Kidney (tissue), 22 donors: ENCODE measurements at places on chromosomes 11 and 22. TPM values are rescaled to one million over a fixed set of nuclear protein-coding genes. Genes with fewer than 3 reads are reported as not detected.

The SLC15A3 gene
- total RNA-seq: 27.0 TPM

The KCNC1 gene
- 0.03 TPM for total RNA-seq

- no peak for DNase-seq
These were observed 17.1 kb upstream of the TOLLIP start for GRCh38 chr11:1326435-1327063.

DNA sequence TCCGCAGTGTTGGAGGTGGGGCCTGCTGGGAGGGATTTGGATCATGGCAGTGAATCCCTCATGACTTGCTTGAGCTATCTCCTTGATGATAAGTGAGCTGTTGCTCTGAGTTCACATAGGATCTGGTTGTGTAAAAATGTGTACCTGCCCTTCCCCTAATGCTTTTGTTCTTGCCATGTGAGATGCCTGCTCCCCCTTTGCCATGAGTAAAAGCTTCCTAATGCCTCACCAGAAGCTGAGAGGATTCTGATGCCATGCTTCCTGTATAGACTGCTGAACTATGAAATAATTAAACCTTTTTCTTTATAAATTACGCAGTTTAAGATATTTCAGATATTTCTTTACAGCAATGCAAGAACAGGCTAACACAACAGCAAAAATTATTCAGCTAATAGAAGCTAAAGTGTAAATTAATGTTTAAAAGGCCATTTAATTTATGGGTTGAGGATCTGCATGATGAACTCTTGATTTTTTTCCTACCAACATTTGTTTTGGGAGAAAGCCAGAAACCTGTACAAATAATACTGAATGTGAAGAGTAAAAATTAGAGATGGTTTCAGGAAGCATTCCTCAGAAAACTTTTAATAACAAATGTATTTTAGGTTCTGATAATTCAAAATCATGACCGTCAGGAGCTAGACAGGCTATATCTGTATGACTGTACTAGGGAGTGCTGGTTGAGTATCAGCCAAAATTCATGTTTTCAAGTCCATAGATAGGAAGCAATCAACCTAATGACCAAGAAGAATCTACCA lies 177.5 kb upstream of the GRIA4 start:
- DNase-seq: no peak

The GALR3 gene
- total RNA-seq: not detected

DNA sequence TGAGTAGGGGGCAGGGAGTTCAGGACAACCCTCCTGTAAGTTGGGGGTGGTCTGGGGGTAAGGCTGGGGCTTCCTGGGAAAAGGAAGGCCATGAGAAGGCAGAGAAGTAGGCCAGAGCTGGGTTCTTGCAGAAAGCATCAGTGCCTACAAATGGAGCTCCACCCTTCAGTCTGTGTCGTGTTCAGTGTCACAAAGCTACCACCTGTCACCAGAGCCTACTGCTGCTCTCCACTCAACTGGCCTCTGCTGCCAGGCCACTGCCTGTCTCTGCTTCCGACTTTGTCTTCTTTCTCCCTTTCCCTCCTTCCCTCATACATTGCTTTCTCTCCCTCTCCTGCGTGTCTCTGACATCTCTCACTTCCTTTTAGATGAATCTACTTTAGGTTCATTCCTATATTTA lies 3.4 kb upstream of the WBP2NL start:
- DNase-seq: no peak

GRCh38 chr11:80993536-80993935 lies 1552.7 kb upstream of the TENM4 start:
- DNase-seq: no peak

DNA sequence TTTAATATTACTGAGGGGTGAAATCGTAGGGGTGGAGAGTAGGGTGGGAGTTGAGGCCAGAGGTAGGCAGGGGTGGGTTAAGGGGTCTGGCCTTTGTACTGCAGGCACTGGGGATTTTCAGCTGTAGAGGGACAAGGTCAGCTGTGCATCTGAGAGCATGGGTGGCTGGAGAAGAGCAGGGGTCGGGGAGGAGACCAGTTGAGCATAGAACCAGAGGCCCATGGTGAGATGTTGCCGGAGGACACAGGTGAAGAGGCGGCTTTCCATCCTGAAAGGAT lies 12.1 kb upstream of the CELSR1 start:
- no peak for DNase-seq

The DERL3 gene
- total RNA-seq: 24.7 TPM

The WDR74 gene
- 48.9 TPM for total RNA-seq

DNA sequence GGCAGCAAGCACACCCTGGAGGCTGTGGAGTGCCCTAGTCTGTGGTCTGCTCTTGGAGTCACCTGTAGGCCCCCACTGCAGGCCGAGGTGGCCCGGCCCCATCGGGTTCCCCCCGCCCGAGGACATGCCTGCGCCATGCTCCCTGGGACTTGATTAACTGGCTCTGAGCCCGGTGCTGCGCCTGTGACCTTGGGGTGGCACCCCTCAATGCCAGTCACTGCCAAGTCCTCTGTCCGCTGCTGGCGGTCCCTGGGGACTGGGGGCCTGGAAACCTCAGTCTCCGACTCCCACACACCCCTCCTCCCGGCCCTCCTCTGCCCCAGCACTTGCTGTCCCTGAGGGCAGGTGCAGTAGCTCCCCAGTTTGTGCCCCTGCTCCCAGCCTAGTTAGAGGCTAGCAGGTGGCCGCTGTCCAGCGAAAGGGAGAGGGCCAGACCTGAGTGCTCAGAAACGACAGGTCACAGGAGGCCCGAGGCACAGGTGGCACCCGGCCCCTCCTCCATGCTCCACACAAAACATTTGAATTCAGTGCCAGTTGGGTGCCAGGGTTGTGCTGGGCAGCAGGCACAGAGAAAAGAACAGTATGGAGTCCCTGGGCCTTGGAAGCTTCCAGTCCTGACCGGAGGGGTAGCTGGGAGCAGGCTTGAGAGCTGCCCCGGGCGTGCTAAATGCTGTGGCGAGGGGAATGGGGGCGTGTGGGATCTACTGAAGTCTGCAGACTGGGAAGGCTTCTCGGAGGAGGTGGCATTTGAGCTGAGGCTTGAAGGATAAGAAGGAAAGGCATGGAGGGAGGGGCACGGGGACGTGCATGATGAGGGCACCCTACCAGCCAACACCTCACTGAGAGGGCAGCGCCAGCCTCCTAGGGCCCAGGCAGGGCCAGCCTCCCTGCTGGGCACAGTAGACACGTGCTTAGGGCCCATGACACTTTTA lies 16.4 kb upstream of the FLRT1 start:
- DNase-seq: no peak

DNA sequence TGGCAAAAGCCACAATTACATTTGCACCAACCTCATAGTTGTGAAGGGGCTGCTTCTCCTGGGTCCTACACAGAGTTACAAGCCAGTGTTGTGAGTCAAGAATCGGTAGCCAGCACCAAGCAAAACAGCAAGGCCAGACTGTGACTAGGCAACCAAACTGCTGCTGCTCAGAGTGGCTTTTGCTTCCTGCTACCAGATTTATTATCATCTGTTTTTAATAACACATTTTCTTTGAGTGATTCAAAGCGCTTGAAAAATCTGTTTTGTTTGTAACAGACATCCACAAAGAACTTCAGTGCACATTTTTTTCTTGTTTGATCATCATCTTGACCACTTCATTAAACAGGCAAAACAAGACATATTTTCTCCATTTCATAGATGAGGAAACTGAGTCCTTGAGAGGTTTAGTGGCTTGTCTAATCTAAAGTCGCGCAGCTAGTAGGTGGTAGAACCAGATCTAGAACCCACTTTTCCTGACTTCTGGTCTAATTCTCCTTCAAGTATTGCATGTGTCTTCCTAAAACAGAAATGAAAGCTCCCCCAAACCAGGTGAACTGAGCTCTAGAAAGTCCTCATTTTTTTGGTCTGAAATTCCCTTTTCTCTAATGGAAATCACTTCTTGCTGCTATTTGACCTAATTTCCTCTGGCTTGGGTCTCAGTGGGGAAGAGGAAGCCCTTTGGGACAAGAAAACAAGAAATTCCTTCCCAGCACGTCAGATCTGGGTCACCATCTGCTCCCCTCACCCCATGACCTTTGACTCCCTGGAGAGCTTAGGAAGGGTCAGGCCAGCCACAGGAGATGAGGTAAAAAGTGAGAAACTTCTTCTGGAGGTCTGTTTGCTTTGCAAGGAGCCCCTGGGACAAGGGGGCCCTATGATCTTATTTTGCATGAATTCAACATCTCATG lies 39.9 kb downstream of the CWC15 start:
- peak; percentile 19 for DNase-seq

DNA sequence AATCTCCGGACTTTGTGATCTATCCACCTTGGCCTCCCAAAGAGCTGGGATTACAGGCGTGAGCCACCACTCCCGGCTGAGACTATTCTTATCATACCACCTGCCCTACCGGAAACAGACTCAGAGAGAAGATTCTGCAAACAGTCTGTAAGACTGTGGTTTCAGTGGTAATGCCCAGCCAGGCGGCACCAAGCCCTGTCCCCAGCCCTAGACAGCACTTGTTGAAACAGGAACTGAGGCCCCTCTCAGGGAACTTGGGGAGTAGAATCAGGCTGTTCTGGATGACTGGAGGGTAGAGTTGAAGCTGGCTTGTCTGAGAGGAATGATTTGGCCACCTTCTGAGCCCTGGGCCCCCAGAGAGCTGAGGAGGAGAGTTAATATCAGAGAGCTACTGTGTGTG lies 1.3 kb upstream of the INSC start:
- peak; percentile 17 for DNase-seq

GRCh38 chr22:23180301-23180892 lies at the start of gene BCR:
BCR (plus strand) TSS chr22:23180509; CDS start chr22:23180961, 452 bp downstream.
- peak; percentile 82 for DNase-seq

GRCh38 chr11:22192642-22193347 lies at the start of gene ANO5:
ANO5 (plus strand) TSS chr11:22193085; CDS start chr11:22193493, 408 bp downstream.
- peak; percentile 56 for DNase-seq

- no peak for DNase-seq
These were observed 56.9 kb upstream of the PRSS23 start for GRCh38 chr11:86743223-86744118.

The TMEM25 gene
- 30.7 TPM for total RNA-seq

The TMPRSS4 gene
- 234 TPM for total RNA-seq

The HBB gene
- total RNA-seq: 59.9 TPM
